Stimulated activated CD8-positive, alpha-beta memory T cell treated with anti-CD3 and anti-CD28 coated beads, Interleukin-2, amount 100 ng/mL, for 1 hour (primary cell): ENCODE measurements at places on chromosomes 16 and 17.

DNA sequence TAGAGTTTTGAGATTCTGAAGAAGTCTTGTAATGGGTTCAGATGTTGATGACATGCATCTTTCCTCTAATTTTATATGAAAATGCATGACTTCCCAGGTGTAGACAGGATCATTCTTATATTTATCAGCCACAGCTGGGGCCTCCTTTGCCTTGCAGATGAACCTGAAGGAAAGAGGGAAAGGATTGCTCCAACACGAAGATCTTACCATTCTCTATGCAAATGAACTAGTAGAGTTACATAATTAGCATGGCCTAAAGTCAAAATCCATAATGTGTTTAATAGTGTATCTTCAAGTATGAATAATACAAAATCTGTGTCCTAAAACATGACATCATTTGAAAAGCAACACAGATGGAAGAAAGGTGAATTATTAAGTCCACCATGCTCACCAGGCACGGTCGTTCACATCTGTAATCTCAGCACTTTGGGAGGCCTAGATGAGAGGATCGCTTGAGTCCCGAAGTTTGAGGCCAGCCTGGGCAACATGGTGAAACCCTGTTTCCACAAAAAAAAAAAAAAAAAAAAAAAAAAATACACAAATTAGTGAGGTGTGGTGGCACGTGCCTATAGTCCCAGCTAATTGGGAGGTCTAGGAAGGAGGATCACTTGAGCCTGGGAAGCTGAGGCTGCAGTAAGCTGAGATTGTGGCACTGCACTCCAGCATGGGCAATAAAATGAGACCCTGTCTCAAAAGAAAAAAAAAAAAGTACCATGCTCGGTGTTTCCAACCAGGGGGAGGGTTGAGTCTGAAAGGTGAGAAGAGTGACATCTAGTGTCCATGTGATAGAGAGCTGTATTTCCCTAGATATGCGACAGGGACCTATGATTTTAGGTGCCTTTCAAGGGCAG lies 6.3 kb downstream of the VWA3A start:
- DNase-seq = no peak

DNA sequence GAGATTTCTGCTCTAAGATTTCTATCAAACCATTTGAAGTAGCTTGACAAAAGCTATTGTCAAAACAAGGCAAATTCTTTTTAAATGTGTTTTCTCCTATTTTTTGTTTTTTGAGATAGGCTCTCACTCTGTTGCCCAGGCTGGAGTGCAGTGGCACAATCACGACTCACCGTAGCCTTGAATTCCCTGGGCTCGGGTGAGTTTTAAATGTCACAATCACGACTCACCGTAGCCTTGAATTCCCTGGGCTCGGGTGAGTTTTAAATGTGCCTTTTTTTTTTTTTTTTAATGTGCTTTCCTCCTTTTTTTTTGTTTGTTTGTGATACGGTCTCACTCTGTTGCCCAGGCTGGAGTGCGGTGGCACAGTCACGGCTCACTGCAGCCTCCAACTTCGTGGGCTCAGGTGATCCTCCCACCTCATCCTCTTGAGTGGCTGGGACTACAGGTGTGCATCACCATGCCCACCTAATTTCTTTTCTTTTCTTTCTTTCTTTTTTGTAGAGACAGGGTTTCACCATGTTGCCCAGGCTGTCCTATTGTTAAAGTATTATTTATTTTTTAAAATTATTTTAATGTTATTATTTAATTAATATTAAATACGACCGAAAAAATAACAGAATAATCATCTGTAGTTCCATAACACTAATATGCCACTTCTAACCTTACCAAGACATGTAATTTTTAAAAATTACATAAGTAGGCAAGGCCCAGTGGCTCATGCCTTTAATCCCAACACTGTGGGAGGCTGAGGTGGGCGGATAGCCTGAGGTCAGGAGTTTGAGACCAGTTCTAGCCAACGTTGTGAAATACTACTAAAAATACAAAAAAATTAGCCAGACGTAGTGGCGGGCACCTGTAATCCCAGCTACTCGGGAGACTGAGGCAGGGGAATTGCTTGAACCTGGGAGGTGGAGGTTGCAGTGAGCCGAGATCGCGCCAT lies 69.7 kb upstream of the FA2H start:
- no peak for DNase-seq

DNA sequence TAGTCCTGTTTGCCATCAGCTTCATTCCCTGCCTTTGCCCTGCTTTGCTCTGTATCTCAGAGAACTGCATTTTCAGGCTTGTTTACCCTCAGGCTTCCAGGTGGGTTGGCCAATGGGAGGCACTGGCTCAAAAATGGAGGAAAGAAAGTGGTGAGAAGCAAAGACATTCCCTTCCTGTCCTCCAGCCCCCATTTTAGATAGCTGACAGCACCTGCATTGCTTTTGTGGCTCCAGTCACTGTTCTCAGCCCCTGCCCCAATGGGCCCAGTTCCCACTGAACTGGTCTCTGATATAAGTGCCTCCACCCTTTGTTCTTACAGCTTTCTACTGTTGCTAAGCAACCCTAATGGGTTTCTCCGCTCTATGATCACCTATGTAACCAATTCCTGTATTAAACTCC lies 19.4 kb upstream of the SDK2 start:
- no peak for DNase-seq

- DNase-seq = no peak
Observed at GRCh38 chr17:67470163-67470562, 93.1 kb downstream of the PITPNC1 start.

- no peak for DNase-seq
Observed at GRCh38 chr17:31726980-31727427, 132.0 kb downstream of the COPRS start.

- no peak for DNase-seq
Observed at GRCh38 chr16:85204242-85205010, 92.2 kb upstream of the CIBAR2 start.

DNA sequence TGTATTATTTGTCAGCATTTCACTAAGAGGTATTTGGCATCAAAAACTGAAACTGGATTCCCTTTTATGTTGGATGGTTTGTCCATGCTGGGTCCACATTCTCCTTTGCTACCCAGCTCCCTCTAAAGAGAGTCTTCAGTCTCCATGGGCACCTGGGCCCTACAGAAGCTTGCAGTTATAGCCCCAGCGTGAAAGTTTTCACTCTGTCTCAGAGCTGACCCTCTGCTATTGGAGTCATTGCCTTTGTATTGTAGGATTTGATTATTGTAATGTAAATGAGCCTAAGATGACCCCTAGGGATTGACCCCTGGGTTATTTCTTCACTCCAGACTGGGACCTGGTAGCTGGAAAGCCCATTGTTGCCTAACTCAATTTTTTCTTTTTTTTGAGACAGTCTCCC lies 1026.5 kb upstream of the EEF2KMT start:
- no peak for DNase-seq

DNA sequence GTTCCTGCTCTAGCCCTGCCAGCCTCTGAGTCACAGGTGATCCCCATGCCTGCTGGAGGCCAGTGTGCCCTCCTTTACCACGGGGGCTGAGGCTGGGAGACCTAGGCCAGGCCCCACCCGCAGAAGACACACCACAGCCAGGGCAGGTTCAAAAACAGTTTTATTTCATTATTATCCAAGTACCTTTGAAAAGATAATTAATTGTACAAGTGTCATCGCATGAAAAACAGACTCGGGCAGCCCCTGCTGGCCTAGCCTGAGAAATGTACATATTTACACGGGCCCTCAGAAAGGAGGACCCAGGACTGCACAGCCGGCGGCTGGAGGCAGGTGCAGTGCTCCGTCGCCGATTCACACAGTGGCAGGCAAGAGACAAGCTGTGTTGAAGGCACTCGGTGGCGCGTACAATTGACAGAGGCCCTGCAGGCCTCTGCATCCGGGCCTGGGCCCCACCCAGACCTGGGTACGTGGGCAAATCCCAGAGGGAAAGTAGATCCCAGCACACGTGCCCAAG lies 4.4 kb downstream of the PDIA2 start:
- no peak for DNase-seq

DNA sequence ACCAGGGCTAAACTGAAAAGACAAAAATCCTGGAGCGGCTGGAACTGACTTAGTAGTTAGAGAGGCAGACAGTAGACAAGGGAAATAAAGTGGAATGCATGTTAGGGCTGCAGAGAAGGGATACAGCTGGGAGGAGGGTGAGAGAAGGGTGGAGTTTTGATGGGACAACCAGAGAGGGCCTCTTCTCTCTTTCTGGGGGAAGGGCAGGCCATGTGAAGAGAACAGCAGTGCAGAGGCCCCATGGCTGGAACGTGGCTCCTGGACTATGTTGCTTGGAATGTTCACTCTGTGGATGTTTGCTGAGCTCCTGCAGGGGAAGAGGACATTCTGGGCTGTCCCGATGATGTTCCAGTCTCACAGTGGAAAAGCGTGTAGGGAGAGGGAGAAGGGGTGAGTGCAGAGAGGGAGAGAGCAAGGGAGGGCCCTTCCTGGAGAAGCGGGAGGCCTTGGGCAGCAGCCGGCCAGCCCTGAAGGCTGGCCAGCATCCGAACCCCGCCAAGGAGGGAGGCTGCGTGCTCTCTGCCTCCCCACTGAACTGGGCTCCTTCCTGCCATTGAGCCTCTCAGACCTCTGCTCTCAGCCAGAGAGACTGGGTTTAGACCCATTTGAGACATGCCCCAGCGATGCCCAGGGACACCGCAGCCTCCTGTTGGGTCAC lies 33.1 kb upstream of the GSE1 start:
- no peak for DNase-seq

- DNase-seq = no peak
Observed at GRCh38 chr17:71727292-71727691, 393.5 kb upstream of the SOX9 start.

DNA sequence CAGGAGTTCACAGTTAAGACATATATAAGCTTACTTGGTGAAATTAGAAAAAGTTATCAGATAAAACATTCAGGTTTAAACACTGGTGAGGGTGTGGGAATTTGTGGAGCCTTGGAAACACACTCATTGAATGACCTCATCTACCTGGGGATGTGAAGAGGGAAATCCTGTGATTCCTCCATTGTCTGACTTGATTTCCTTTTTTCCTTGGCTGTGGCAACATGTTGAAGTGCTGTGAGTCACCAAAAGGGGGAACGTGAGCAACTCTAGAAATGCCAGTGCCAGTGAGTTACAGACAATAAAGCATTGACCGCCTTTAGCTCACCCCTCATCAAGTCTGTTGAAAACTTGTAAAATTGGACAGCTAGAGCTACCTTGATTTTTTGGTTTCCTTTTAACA lies 1.8 kb downstream of the HMOX2 start:
- DNase-seq = no peak

DNA sequence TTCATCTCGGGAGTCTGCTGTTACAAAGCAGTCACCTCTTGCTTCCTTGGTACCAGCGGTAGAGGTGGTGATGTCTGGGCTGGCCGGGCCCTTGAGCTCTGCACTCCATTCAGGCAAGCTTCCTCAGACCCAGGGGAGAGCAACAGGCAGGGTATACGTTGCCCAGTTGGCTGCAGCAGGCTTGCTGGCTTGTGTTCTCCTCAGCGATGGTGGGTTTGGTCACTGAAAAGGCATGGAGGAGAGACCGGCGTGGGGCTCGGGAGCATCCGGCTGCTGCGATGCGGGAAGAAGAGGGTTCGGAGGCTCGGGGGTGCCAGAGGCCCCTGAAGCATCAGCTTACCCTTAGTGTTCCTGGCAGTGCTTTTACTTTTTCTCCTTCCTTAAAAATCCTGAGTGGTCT lies 25.8 kb downstream of the SAP30BP start:
- DNase-seq = no peak

GRCh38 chr17:43463241-43463640 lies 20.5 kb upstream of the DHX8 start:
- no peak for DNase-seq

DNA sequence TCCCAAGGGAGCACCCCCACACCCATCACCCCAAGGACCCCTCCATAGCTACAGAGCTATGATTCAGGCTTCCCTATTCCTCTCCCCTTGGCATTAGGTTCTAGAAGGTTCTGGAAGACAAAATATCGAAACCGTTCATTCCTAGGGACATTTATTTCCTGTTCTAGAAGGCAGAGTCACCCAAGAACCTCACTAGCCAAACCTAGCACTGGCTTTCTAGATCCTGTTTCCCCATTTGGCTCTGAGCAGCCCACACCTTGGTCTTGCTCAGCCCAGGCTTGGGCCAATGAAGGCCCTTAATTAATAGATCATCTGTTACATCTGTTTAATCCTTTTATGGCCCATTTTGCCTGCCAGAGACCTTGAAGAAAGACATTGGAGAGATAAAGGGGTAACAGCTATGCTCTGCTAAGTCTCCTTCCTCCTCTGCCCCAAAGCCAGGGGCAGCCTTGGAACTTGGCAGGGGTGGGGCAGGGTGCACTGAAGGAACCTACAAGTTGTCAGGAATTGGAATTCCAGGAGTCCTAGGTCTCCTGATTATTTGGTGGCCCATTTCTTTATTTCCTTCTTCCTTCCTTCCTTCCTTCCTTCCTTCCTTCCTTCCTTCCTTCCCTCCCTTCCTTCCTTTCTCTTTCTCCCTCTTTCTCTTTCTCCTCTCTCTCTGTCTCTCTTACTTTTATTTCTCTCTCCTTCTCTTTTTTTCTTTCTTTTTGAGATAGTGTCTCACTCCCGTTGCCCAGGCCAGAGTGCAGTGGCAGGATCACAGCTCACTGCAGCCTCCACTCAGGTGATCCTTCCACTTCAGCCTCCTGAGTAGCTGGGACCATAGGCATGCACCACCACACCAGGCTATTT lies 8.7 kb upstream of the FZD2 start:
- DNase-seq = no peak

GRCh38 chr17:40309949-40310510 lies 1.1 kb downstream of the RARA start:
- no peak for DNase-seq

DNA sequence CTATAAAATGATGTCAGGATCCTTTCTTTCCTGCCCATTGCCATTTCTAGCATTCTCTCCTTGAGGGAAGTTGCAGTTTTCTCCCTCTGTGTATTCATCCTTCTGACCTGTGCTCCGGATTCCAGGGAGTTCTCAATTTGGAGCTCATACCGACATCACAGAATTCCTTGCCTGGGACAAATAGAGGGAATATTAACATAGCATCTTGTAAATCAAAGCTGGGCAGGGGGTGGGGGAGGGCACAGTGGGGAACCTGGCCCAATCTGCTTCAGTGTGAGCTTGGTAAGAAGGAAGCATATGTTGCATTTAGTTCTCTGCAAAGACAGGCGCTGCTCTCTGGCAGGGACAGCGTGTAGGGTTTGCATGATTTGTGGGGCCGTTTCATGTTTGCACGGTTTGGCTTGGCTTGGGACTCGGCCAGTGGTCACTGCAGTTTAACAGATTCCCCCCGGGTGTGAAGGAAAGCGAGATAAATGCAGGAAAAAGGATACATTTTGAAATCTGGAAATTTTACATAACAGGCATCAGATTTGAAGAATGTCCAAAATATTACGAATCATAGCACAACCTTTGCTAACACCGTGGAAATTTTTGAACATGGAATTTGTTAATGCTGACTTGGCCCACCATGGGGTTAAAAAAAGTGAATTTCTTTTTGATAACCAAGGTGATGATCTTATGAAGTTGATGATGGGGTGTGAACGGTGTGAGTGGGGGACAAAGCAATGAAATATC lies 178.0 kb downstream of the WWOX start:
- DNase-seq = no peak
